Aorta (tissue), 5 donors: ENCODE measurements at places on chromosomes 6 and 20. TPM values are rescaled to one million over a fixed set of nuclear protein-coding genes. Genes with fewer than 3 reads are reported as not detected.

Gene ZSCAN23
- 2.9 TPM for total RNA-seq

Gene TFAP2D
- not detected for total RNA-seq

Gene COL9A3
- total RNA-seq = 6.5 TPM

Gene TRIM15
- not detected for total RNA-seq

Gene SMIM26
- total RNA-seq = 51.5 TPM

Gene BNIP5
- total RNA-seq = not detected

Gene PNLDC1
- total RNA-seq = not detected

Gene CDC5L
- 17.6 TPM for total RNA-seq

Gene MAP7
- total RNA-seq = 2.5 TPM

DNA sequence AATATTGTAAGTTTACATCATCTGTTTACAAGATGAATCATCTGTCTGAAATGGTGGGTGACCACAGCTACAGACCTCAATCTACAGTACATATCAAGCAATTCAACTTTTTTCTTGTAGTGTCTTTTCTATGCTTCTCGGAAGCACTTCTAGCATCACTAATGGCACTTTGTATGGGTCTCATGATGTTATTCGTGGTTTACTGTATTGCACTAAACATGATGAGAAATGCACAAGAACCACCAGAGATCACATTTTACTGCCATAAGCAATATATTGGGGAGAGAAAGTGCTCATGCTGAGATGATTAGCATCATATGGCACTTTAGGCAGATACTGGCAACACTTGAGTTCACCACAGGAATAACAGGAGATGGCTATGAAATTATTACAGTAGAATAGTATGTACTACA is 15.4 kb upstream of the BTBD3 start:
- no peak overlapping the region for H3K4me3 ChIP-seq
- H3K27ac ChIP-seq = no peak overlapping the region
- no peaks in the 10 kb centered on the region for H3K4me1 ChIP-seq
- no peak for DNase-seq

GRCh38 chr6:25387483-25387882 is 108.3 kb downstream of the CARMIL1 start:
- H3K27ac ChIP-seq = no peak overlapping the region
- DNase-seq = no peak
- no peaks in the 10 kb centered on the region for H3K27me3 ChIP-seq
- no peak overlapping the region for H3K4me3 ChIP-seq
- no peaks in the 10 kb centered on the region for H3K36me3 ChIP-seq

DNA sequence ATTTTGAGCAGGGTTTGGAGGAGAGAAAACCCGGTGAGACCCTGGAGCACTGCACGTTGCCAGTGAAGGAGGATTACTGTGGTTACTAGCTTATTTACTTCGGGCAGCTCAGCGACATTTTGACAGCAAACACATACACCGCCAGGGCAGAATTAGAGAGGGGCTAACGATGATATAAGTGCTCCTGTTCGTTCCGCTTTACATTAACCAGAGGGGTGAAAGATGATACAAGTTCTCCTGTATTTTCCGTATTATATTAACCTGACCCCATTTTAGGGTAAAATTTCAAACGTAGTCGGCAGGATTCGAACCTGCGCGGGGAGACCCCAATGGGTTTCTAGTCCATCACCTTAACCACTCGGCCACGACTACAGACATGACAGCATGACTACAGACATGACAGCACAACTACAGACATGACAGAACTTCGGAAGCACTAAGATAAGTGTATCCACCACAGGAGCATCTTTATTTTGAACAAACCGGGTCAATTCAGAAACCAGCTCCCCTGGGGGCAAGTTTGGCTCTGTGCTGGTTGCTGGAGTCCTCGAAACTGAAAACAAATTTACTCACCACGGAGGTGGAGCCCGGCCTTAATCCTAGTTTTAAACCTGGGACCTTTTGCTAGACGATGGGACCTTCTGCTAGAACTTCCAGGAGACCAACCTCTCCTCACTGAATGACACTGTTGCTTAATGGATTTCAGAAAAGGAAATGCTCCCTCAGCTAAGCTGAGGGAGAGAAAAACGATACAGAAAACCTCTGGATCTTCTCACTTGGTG is 80.4 kb upstream of the ZNF184 start:
- H3K27me3 ChIP-seq = no peaks in the 10 kb centered on the region
- H3K27ac ChIP-seq = no peak overlapping the region
- no peaks in the 10 kb centered on the region for H3K36me3 ChIP-seq
- no peak for DNase-seq
- no peaks in the 10 kb centered on the region for H3K4me1 ChIP-seq

DNA sequence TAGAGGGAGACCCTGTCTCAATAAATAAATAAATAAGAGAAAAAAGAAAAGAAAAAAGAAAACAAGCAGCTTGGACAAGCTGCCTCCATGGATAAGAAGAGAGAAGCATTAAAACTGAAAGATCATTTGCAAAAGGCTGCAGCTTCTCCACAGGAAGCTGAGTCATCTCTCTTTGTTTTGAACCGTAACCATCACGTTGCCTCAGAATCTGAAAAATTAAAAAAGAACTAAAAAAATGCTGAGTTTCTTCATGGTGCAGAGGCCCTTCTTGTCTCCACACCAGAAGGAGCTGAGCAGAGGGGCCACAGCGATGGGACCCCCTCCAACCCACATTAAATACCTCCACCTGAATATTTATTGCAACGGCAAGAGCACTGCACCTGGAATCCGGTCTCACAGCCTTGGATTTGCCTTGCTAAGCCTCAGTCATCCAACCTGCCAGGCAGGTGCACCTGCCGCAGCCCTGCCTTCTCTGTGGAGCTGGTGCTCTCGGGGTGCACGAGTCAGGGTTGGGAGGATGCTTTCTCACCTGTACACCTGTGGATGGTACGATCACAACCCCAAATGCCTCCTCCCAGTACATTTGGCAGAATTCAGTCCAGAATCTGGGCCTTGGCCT is 28.1 kb downstream of the TOX2 start:
- no peaks in the 10 kb centered on the region for H3K36me3 ChIP-seq
- DNase-seq = no peak
- no peak overlapping the region for H3K4me3 ChIP-seq
- no peak overlapping the region for H3K27ac ChIP-seq
- no peaks in the 10 kb centered on the region for H3K27me3 ChIP-seq

GRCh38 chr6:118659513-118660217 is 8.3 kb upstream of the CEP85L start:
- no peak for DNase-seq
- no peaks in the 10 kb centered on the region for H3K27me3 ChIP-seq
- H3K4me3 ChIP-seq = no peak overlapping the region
- no peaks in the 10 kb centered on the region for H3K4me1 ChIP-seq

GRCh38 chr20:58366866-58367265 is 22.2 kb upstream of the VAPB start:
- DNase-seq = no peak
- no peaks in the 10 kb centered on the region for H3K36me3 ChIP-seq
- H3K4me1 ChIP-seq = no peaks in the 10 kb centered on the region
- no peak overlapping the region for H3K4me3 ChIP-seq
- H3K27ac ChIP-seq = no peak overlapping the region
- H3K27me3 ChIP-seq = no peaks in the 10 kb centered on the region

DNA sequence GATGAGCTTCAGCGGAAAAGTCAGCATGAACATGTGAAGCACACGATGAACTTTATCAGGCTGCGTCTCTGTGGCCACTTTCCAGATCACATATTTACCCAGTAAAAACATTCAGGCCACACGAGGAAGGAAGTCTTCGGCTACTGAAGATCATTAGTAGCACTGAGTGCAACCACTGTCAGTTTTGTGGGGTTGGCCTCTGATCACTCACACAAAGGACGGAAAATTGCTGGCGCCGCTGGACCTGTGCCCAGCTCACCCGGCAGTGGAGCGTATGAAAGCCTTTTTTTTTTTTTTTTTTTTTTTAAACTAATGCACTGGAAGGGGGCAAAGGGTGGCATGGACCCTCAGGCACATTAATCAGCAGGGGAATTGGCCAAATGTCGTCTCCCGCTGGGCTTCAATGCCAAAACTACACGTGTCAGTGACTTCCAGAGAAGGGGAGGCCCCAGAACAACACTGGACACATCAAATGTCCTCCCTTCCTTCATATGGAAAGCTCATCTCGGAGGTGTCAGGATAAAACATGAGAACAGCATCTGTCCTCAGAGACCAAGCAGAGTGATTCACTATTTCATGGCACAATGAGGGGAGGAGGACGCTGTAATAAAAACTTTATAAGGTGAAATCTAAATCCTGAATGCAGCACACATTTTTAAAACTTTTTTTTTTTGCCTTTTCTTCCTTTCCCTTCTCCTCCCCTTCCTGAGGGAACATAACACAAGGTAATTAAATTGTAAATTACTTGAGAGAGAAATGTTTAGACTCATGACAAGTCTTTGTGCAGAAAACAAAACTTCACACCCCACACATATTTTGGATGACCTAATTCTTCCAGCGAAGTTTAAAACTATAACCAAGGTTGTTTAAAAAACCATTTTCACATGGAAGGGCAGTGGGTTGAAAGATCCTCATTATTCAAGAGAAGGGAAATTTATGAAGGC is 223.4 kb downstream of the FOXC1 start:
- H3K27me3 ChIP-seq = no peaks in the 10 kb centered on the region
- H3K36me3 ChIP-seq = no peaks in the 10 kb centered on the region
- DNase-seq = peak; percentile 86
- peaks cover 4% of the 10 kb centered on the region for H3K4me1 ChIP-seq
- peak overlapping the region; percentile 57 for H3K4me3 ChIP-seq

- no peak overlapping the region for H3K27ac ChIP-seq
- no peaks in the 10 kb centered on the region for H3K27me3 ChIP-seq
- H3K4me3 ChIP-seq = no peak overlapping the region
- no peak for DNase-seq
- no peaks in the 10 kb centered on the region for H3K4me1 ChIP-seq
Observed at GRCh38 chr20:19433371-19434350, 221.2 kb downstream of the SLC24A3 start.

- no peaks in the 10 kb centered on the region for H3K27me3 ChIP-seq
- no peak for DNase-seq
- no peaks in the 10 kb centered on the region for H3K36me3 ChIP-seq
- H3K27ac ChIP-seq = no peak overlapping the region
- no peaks in the 10 kb centered on the region for H3K4me1 ChIP-seq
Observed at GRCh38 chr6:20379231-20379630, 22.4 kb upstream of the E2F3 start.

DNA sequence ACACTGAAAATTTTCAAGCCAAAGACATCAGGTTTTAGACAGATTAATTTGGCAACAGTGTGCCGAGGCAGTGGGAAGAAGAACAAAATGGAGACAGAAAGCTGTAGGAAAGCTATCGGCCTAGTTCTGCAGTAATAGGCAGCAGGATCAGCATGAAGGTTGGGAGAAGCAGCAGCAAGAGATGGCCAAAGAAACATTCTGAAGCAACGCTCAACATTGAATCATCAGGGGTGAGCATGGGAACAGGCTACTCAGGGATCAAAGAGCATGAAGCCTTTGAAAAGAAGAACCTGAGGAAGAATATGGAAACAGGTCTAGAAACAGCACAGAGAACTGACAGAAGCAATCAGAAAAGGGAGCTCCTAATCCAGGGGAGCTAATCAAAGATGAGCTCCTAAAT is 7.1 kb upstream of the DST start:
- no peak for DNase-seq
- H3K4me3 ChIP-seq = no peak overlapping the region
- no peaks in the 10 kb centered on the region for H3K27me3 ChIP-seq
- H3K27ac ChIP-seq = no peak overlapping the region
- peaks cover 3% of the 10 kb centered on the region for H3K4me1 ChIP-seq

- H3K36me3 ChIP-seq = no peaks in the 10 kb centered on the region
- DNase-seq = no peak
- no peaks in the 10 kb centered on the region for H3K27me3 ChIP-seq
- no peak overlapping the region for H3K27ac ChIP-seq
- no peaks in the 10 kb centered on the region for H3K4me1 ChIP-seq
Observed at GRCh38 chr6:14718861-14719260, 527.0 kb upstream of the JARID2 start.

- no peak overlapping the region for H3K4me3 ChIP-seq
- H3K4me1 ChIP-seq = no peaks in the 10 kb centered on the region
- DNase-seq = no peak
- H3K27me3 ChIP-seq = no peaks in the 10 kb centered on the region
Observed at GRCh38 chr20:52438326-52438963, 246.9 kb upstream of the ZFP64 start.

- no peaks in the 10 kb centered on the region for H3K27me3 ChIP-seq
- no peak overlapping the region for H3K27ac ChIP-seq
- no peak for DNase-seq
- H3K36me3 ChIP-seq = no peaks in the 10 kb centered on the region
- H3K4me3 ChIP-seq = no peak overlapping the region
- no peaks in the 10 kb centered on the region for H3K4me1 ChIP-seq
Observed at GRCh38 chr6:160253714-160254113, 4.9 kb downstream of the SLC22A2 start.

- H3K27me3 ChIP-seq = no peaks in the 10 kb centered on the region
- no peak for DNase-seq
- no peaks in the 10 kb centered on the region for H3K36me3 ChIP-seq
Observed at GRCh38 chr6:132298344-132298949, 102.8 kb downstream of the MOXD1 start.

GRCh38 chr6:4139272-4139671 is 3.9 kb upstream of the ECI2 start:
- no peak overlapping the region for H3K27ac ChIP-seq
- DNase-seq = no peak
- H3K4me3 ChIP-seq = no peak overlapping the region

GRCh38 chr6:117505311-117505710 is 22.8 kb downstream of the DCBLD1 start:
- H3K36me3 ChIP-seq = no peaks in the 10 kb centered on the region
- H3K27me3 ChIP-seq = no peaks in the 10 kb centered on the region
- peaks cover 3% of the 10 kb centered on the region for H3K4me1 ChIP-seq
- H3K27ac ChIP-seq = no peak overlapping the region

DNA sequence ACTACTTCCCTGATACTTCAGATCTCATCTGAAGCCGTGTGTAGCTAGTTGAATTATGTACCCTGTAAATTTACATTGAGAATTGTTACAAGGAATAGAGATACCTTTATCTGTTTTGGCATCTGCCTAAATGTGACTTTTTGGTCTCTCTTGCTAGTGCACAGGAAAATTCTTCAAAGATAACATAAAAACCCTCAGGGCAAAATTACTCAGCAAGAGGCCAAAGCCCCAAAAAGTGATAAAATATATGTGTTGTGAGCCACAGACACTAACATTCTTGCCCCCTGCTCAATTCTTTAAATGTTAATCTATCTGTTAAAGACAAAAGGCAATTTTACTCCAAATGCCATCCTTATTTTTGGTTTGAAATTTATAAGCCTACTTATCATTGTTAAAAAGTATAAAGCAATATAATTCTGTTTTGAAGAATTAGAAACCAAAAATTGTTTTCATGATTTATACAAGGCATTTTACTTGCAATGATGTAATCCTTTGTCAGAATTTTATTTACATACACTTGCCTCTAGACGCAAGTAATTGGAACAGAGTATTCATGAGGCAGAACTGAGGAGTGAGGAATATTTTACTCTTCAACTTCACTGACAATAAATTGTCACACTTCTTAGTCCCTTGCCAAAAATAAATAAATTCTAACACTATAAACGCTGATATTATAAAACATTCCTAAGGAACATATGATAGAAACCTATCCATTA is 186.2 kb downstream of the EPM2A start:
- no peak overlapping the region for H3K4me3 ChIP-seq
- H3K36me3 ChIP-seq = no peaks in the 10 kb centered on the region
- DNase-seq = no peak
- H3K4me1 ChIP-seq = no peaks in the 10 kb centered on the region
- no peaks in the 10 kb centered on the region for H3K27me3 ChIP-seq

- H3K27ac ChIP-seq = no peak overlapping the region
- H3K27me3 ChIP-seq = no peaks in the 10 kb centered on the region
- H3K4me1 ChIP-seq = no peaks in the 10 kb centered on the region
Observed at GRCh38 chr20:50130356-50130723, 17.4 kb upstream of the UBE2V1 start.
